ENCODE measurements at places on chromosomes 6 and 20.
A peak's percentile ranks its signal among the peaks of the same experiment; 100 is the strongest.

DNA sequence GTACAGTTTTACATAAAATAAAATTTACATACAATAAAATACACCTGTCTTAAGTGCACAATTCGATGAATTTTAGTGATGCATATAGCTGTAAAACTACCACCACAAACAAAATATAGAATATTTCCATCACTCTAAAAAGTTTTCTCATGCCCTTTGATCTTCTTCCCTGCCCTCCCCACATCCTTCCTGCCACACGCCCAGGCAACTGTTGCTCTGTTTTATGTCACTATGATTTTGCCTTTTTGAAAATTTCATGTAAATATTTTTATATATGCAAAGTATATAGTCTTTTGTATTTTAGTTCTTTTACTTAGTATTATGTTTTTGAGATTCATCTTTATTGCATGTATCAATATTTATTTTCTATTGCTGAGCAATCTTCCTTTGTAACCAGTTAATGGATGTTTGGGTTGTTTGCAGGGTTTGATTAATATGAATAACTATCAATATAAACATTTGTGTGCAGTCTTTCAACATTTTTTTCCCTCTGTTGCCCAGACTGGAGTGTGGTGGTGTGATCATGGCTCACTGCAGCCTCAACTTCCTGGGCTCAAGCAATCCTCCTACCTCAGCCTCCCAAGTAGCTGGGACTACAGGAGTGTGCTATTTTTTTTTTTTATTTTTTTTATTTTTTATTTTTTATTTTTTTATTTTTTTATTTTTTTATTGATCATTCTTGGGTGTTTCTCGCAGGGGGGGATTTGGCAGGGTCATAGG is 23.8 kb upstream of the SAMHD1 start:
- no peak for DNase-seq

DNA sequence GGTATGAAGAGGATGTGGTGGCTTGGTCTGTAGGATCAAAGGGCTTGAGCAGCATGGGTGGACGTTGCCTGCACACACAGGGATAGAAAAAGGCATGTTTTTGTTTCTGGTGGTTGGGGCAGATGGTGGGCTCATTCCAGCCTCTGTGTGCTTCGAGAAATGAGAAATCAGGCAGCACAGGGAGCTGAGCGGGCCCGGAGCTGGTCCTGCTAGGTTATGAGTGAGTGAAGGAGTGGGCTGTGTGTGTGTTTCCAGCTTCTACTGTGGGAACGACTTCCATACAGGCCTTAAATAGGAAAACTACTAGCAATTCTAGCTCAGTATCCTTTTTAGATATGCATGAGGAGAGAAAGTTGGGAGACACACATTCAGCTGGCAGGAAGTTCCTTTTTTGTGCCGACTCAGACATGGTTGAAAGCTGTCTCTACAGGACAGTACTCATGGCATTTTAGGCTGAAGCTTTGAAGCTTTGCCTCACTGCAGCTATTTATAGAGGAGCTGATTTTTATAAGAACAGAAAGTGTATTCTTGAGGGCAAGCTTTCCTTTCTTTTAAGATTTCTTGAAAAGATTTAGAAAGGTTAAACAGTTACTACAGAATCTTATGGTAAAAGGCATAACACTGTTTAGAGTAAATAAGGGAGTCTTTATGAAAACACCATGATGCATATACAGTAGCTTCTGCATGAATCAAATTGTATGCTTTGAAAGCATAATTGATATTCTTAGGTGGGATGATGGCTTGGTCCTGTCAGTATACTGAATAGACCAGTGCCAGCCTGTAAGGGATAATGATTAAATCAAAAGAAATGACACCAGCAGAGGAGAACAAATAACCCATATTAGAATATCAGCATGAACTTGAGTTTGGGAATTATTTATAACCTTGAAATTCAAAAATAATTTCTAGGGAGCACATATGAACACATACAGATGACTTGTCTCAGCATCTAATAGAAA is 104.0 kb upstream of the MAN1A1 start:
- DNase-seq, result no peak

DNA sequence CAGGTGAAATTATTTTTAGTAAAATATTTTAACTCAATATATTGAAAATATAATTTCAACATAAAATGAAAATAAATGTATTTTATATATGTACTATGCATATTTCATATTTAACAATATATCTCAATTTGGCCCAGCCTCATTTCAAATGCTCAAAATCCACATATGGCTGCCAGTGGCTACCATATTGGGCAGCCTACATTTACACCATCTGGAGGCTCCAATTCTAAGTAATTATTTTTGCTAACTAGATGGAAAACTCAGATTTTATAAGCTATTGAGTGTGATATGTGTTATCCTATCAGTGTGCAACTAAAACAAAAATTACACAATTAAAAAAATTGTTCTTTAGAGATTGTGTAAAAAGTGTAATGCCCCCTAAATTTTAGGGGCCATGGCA is 96.9 kb downstream of the SOX4 start:
- no peak for DNase-seq

DNA sequence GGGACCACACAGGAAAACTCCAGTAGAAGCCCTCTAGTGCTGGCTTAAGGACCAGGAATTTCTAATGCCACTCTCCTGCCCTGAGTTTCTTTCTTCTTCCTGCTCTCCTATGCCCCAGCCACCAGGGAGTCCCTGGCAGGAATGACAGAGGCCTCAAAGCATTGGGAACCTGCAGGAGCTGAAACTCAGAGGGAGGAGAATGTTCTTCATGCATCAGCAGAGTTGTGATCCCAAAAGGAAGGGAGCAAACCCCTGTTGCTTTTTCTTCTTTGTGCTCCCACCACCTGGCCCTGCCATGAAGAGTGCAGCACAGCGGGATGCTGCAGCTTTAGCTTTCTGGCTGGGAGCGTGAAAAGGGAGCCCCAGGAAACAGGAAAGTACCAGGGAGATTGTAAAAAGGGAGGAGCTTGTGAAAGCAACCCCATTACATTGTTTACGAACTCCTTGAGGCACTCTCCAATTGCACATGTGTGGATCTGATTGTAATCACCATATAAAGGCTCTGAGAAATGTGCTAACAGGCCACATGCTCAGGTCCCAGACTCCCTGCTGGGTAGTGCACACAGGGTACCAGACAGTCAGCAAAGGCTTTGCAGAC is 34.7 kb upstream of the FKBP1A start:
- peak; percentile 86 for DNase-seq

DNA sequence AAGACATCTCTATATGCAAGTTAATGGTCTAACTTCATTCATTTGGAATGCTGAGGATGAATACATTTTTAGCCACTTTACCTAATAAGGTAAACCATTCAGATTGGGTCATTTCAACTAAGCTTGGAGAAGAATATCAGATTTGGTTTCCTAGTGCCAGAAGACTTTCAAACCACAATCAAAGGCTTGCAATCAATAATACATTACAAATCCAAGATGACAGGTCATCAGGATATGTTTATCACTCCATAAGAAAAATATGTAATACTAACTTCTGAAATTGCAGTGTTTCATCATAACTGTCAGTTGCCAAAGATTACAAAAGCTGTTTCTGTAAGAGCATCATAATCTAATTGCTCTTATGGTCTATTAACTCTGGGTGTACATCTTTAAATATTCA is 654.0 kb downstream of the COL12A1 start:
- DNase-seq, result no peak

GRCh38 chr6:152348116-152348515 is 289.0 kb downstream of the SYNE1 start:
- no peak for DNase-seq

Data from DMS 273 treated with DMSO at 0.1 percent for 48 hours (cell line).